CD4-positive, CD25-positive, alpha-beta regulatory T cell (primary cell): ENCODE measurements at places on chromosomes 12 and 14.

DNA sequence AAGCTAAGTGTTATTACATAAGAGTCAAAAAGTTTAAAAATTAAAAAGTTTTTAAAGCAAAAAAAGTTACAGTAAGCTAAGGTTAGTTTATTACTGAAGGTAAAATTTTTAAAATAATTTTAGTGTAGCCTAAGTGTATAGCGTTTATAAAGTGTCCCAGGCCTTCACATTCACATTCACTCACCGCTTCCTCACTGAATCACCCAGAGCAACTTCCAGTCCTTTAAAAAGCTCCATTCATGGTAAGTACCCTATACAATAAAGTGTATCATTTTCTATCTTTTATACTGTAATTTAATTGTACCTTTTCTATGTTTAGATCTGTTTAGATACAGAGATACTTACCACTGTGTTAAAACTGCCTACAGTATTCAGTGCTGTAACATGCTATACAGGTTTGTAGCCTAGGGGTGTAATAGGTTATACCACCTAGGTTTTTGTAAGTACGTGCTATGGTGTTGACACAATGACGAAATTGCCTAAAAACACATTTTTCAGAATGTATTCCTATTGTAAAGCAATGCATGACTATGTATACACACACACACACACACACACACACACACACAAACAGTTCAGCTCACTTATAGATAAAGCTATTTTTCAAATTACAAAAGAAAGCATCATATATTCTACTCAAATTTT, 3.7 kb downstream of the CLEC14A start:
- DNase-seq, result no peak

- no peak for DNase-seq
These were observed 100.9 kb downstream of the DICER1 start for GRCh38 chr14:95056476-95056875.

- no peak for DNase-seq
These were observed at the start of gene SERPINA10 for GRCh38 chr14:94292872-94293577. Gene SERPINA10, minus strand, starts transcription at chr14:94293268. Its CDS starts 2,675 bp downstream, at chr14:94290593.

DNA sequence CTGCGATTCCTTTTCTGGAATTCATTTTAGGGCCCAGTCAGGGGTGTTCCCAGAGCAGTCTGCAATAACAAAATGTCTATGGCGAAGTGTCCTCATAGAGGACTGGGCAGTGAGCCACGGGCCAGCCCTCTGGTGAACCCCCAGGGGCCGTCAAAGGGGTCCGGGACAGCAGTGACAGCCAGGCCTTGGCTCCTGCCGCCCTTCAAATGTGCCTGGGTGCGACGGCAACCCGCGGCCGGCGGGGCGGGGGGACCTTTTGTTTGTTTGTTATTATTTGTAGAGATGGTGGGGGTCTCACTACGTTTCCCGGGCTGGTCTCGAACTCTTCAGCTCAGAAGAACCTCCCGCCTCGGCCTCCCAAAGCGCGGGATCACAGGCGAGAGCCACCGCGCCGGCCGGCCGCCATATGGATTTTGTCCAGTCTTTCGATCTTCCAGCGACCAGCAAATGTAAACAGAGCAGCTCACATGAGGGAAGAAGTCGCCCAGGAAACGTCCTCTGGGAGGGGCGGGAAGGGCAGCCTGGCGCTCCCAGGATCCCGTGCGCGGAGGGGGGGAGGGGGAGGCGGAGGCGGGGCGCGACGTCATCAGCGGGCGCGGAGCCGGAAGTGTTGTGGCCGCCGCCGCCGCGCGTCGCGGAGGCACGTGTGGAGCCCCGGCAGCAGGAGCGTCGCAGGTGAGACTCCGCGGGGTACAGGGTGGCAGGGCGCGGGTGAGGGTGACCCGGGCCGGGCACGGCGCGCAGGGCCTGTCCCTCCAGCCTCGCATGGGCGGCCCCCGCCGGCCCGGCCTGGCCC, at the start of gene TRMT61A:
TRMT61A (plus strand) TSS at position 610 of the 796 bp plus-strand sequence. CDS start 783 bp downstream, outside the sequence.
- peak; percentile 73 for DNase-seq

- no peak for DNase-seq
These were observed 14.3 kb downstream of the ARF6 start for GRCh38 chr14:49907186-49907585.

DNA sequence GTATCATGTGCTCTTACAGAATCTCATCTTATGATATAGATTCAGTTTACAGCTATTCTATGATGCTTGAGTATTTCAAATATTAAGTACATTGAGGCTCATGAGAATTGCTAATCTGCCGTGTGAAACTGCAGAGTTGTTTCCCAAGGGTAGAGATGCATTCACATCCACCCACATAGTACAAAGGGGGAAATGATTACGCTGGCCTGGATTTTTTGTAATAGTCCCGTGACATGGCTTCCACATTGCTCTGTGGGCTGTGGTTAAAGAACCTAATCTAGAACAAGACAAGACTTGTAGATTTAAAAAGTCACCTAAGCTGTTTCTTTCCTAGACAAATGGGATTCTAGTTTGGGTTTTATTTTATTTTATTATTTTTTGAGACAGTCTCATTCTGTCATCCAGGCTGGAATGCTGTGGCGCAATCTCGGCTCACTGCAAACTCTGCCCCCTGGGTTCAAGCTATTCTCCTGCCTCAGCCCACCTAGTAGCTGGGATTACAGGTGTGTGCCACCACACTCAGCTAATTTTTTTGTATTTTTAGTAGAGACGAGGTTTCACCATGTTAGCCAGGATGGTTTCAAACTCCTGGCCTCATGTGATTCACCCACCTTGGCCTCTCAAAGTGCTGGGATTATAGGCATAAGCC, 13.0 kb upstream of the RIOX1 start:
- no peak for DNase-seq

DNA sequence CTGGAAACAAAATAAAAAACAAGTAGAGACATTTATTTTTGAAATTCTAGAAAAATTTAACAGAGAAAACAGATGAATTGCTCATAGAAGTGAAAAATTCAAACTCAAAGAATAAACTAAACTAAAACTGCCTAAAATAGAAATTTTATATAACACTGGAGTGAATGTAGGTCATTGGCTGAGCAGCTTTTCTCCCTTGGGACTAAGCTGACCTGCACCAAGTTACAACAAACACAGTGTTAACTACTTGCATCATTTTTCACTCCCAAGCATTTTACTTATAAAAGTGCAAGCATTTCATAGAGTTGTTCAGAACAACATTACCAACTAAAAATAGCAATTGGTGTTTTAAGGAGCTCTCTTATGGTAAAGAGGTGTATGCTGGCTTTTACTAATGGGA, 298.1 kb downstream of the MED13L start:
- no peak for DNase-seq

- no peak for DNase-seq
These were observed 188.9 kb downstream of the TMEM132C start for GRCh38 chr12:128455851-128456250.
